ENCODE measurements at places on chromosomes 2 and 18.

DNA sequence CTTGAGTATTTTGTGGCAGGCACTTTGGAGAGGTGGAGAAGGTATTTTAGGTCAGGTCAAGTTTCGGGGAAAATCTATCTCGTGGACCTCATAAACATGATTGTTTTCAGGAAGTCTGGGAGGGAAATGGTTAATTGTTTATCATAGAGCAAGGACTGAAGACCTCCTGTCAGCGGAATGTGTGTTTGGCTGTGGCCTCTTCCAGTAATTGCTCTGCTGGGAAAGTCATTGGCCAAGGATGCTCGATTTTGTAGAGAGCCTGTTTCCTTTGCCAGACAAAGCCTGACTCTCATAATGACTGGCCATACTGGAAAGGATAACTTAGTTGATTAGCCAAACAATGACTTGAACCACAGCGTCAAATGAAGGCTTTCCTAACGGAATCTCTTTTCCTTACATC is 30.0 kb downstream of the IL1R2 start:
- H3K27me3 ChIP-seq = no peaks in the 10 kb centered on the region
- no peak overlapping the region for H3K4me3 ChIP-seq
- no peak for DNase-seq
- H3K4me1 ChIP-seq = peaks cover 4% of the 10 kb centered on the region

GRCh38 chr2:42907835-42908234 is 115.5 kb upstream of the HAAO start:
- H3K27ac ChIP-seq = peak overlapping the region; percentile 93
- no peaks in the 10 kb centered on the region for H3K36me3 ChIP-seq
- no peak for DNase-seq
- H3K4me1 ChIP-seq = peaks cover 44% of the 10 kb centered on the region
- H3K27me3 ChIP-seq = no peaks in the 10 kb centered on the region

GRCh38 chr18:13528739-13529392 is 197.5 kb downstream of the FAM210A start:
- H3K4me3 ChIP-seq = no peak overlapping the region
- H3K4me1 ChIP-seq = peaks cover 11% of the 10 kb centered on the region
- H3K36me3 ChIP-seq = no peaks in the 10 kb centered on the region

DNA sequence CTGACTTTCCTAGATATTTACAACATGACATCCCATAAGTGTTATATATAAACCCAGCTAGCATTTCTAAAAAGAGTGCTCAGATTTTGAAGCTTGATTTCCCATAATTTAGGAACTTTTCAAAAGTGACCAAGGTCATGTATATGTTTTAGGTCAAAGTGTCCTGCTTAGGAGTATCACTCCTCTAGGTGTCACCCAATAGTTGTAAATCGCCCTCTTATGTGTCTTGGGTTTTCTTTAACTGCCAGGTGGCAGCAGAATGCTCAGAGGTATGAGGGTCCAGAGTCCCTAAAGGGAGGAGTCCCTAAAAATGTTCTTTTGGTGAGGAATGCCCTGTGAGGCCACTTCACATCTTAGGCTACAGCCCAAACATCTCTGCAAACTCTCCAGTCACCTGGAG is 358.3 kb downstream of the CELF4 start:
- no peak overlapping the region for H3K4me3 ChIP-seq
- H3K27ac ChIP-seq = no peak overlapping the region
- no peaks in the 10 kb centered on the region for H3K27me3 ChIP-seq

DNA sequence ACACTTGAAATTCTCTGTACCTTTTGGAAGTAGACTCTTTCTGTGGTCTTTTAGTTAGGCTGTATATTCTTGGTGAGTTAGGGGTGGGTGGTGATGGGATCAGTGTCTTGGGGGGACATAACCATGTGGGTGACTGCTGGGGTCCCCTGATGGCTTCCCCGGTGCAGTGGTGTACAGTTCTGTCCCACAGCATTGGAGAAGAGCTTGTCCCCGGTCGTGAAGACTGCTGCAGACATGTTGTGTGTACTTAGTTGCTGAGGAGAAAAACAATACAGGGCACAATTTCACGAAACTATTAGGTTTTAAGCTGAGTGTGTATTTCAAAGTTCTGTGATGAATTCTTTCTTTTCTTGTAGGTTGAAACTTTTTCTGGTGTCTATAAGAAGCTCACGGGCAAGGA is 5.4 kb downstream of the RPS7 start:
- no peak for DNase-seq
- H3K4me3 ChIP-seq = no peak overlapping the region
- H3K4me1 ChIP-seq = peaks cover 13% of the 10 kb centered on the region
- no peaks in the 10 kb centered on the region for H3K27me3 ChIP-seq
- no peak overlapping the region for H3K27ac ChIP-seq

- no peak overlapping the region for H3K4me3 ChIP-seq
- H3K4me1 ChIP-seq = peaks cover 6% of the 10 kb centered on the region
- H3K27ac ChIP-seq = no peak overlapping the region
- DNase-seq = no peak
Observed at GRCh38 chr2:196083601-196084000, 15.0 kb upstream of the DNAH7 start.

All from thoracic aorta (tissue), 2 donors.